ENCODE measurements at places on chromosomes 2 and 18.

GRCh38 chr2:55148269-55148668 is 83.8 kb downstream of the CLHC1 start:
- DNase-seq = no peak

GRCh38 chr2:229852565-229852964 is 69.2 kb downstream of the TRIP12 start:
- DNase-seq = no peak

DNA sequence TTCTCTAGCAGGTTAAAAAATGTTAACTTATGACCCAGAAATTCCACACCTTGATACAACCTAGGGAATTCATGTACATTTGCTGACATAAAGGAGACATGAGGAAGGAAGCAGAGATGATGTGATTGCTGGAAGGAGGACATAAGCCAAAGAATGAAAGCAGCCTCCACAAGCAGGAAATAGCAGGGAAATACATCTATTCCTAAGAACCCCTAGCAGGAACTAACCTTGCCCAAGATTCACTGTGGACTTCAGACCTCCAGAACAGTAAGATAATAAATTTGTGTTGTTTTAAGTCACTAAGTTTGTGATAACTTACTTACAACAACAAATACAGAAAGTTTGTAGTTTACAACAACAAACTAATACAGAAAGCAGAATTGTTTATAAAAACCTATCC is 4.6 kb upstream of the DSG4 start:
- no peak for DNase-seq

- no peak for DNase-seq
Observed at GRCh38 chr2:75751360-75751759, 40.6 kb upstream of the GCFC2 start.

DNA sequence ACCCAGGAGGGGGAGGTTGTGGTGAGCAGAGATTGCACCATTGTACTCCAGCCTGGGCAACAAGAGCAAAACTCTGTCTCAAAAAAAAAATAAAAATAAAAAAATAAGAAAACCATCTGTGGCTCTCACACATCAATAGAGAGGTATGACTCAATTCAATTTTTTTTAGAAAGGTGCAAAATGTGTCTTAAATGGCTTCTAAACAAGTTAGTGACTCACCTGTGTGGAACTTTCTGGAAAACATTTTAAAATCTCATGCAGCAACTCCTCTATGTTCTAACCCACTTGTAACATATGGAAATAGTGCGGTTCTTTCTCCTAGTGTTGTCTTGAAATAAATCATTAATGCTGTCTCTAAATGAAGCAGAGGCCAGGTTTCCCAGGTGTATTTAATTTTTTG is 10.7 kb upstream of the SULT1C4 start:
- DNase-seq = no peak

DNA sequence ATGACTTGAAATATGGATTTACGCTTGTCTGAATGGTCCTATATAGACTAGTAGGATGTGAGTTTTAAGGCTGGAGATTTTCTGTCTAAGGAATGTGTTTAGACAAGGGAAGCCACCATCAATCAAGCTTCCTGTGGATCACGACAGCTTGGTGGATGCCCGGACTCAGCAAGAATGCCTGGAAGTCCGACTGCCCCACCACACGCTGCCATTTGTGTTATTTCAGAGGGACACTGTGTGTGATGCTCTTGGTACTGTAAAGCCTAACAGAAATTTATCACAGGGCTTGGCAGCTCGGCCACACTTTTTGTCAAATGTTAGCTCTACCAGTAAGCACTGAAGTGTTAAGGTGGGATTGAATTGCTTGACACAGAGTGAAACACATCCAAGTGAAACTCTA is 127.1 kb upstream of the CDH7 start:
- DNase-seq = no peak

GRCh38 chr2:74815941-74816340 is 18.0 kb upstream of the HK2 start:
- no peak for DNase-seq

- no peak for DNase-seq
Observed at GRCh38 chr2:84880645-84881521, at the start of gene TRABD2A. Gene TRABD2A, minus strand, starts transcription at chr2:84881084. Its CDS starts 45 bp downstream, at chr2:84881039.

- DNase-seq = no peak
Observed at GRCh38 chr2:11057031-11057430, 98.2 kb upstream of the SLC66A3 start.

- DNase-seq = no peak
Observed at GRCh38 chr2:239226677-239227581, 173.9 kb downstream of the HDAC4 start.

- DNase-seq = no peak
Observed at GRCh38 chr2:168793596-168793995, 8.8 kb upstream of the NOSTRIN start.

- no peak for DNase-seq
Observed at GRCh38 chr2:164479460-164479859, 141.8 kb downstream of the GRB14 start.

GRCh38 chr2:31217465-31218200 is at the start of gene CAPN14:
Gene CAPN14, minus strand, starts transcription at chr2:31217515. Its CDS starts 12,068 bp downstream, at chr2:31205447.
- DNase-seq = no peak

GRCh38 chr2:43387092-43388062 is 161.0 kb upstream of the ZFP36L2 start:
- DNase-seq = no peak

DNA sequence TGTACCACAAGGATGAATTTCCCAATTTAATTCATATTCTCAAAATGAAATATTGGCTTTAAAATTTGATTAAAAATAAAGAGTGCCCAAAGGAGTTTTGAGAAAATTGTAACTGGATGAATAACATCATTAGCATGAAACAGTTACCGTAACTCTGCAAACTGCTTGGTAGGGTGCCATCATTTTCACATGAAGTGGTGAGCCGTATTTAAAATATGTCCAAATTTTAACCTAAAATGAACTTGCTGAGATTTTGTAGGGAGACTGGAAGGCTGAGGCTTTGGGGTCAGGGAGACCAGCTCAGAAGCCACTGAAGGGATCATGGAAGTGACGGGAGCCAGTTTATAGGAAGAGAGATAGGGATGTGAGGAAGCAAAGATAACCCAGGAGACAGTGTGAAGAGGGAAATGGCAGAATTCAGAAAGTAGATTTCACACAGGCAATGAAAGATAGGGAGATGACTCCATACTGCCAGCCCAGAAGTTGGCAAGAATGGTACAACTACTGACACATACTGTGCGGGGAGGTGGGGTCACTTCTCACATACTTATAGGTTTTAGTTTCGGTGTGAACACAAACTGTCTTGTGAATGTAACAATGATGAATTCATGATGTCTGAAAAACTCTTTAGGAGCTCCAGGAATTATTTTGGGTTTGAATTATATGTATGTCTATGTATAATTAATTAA is 53.8 kb downstream of the EFEMP1 start:
- no peak for DNase-seq

GRCh38 chr2:200172944-200173581 is 133.4 kb upstream of the SPATS2L start:
- no peak for DNase-seq

DNA sequence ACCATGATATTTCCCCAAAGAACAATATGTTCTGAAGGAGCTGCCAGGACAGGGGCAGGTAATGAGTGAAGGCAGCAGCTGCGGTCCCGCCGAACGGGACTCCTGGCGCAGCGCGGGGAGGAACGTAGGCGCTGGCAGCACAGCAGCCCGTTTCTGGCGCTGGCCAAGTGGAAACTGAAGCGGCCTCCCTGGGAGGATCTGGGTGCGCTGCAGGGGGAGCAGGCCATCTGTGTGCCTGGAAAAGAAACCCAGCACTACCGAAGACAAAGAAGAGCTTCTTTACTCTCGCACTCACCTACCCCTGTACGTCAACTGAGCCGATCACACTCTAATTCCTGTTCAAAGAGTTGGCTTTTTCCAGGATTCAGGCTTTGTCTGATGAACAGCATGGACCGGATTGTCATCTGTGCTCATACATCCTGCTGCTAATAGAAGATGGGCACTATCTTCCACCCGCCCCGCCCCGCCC is 11.8 kb downstream of the G6PC2 start:
- DNase-seq = no peak

GRCh38 chr2:44582363-44583008 is 220.7 kb downstream of the CAMKMT start:
- DNase-seq = no peak

- no peak for DNase-seq
Observed at GRCh38 chr2:85861180-85861579, 27.6 kb downstream of the ST3GAL5 start.

DNA sequence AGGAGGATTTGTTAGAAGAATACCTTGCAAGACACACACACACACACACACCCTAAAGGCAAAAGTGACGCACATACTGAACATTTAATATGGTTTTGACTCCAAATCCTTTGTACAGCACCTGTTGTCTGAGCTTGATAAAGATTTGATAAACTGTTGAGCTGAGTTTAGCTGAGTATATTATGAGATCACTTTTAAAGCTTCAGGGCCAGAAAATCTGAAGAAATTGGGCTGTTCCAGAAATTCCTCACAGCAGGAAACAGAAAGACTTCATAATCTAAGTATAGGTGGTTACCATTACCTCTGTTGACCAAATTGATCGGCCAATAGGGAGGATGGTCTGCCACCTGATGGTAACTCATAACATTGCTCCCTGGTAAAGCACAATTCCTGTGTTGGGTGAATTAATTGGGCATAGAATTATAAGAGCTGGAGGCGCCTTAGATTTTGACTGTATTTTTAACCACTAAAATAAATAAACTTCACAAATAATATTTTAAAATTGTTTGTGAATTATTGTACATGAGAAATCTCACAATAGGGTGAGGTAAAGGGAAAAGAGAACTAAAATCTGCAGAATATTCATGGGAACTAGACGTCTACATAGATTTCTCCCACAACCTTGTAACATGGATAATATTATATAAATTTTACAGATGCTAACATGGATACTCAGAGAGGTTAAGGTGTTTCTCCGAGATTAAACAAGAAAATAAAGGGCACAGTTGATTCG is 21.8 kb upstream of the RPIA start:
- DNase-seq = no peak

GRCh38 chr2:31296641-31297287 is 62.8 kb downstream of the EHD3 start:
- no peak for DNase-seq

GRCh38 chr2:15890936-15891905 is 49.1 kb upstream of the MYCN start:
- no peak for DNase-seq

- DNase-seq = no peak
Observed at GRCh38 chr2:106122157-106122556, 71.9 kb downstream of the UXS1 start.

DNA sequence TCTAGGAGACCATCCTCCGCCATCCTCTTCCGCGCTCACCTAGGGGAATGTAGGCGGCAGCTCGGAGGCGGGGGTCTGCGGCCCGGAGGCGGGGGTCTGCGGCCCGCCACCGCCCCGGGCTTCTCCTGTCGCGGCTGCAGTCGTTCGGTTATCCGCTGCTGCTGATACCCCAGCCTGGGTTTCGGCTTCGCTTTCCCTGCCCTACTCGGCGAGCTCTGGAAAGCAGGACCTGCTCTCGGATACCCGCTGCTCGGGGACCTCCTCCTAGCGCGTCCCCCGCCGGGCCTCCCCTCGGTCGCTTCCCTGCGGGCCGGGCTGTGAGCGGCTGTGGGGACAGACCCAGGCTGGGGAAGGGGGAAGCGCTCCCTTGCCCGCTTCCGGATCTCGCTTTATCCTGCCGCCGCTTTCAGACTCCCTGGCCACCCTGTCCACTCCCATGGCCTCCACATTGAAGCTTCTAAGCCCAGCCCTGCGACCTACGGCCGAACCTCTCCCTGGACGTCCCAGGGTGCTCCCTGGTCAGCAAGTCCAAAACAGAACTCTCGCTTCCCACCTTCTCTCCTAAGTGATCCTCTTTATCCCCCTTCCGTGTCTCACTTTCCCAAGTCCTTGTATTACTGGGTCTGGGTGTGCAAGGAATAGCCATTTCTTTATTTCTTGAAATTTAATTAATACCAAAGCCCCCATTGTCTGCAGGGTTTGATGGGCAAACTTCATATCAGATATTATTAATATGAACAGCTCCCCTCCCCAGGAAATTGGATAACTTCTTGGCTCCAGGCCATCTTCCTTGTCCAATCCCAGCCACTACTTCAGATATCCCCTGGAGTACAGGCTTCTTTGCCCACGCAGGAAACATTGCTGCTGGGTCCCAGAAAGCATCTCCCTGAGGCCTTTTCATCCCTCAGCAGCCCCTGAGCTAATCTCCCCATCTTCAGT is 769 bp downstream of the FKBP1B start:
- DNase-seq = no peak

GRCh38 chr2:219777388-219777787 is 150.0 kb downstream of the SLC4A3 start:
- no peak for DNase-seq

- DNase-seq = no peak
Observed at GRCh38 chr2:120231564-120231973, 8.4 kb upstream of the TMEM185B start.

DNA sequence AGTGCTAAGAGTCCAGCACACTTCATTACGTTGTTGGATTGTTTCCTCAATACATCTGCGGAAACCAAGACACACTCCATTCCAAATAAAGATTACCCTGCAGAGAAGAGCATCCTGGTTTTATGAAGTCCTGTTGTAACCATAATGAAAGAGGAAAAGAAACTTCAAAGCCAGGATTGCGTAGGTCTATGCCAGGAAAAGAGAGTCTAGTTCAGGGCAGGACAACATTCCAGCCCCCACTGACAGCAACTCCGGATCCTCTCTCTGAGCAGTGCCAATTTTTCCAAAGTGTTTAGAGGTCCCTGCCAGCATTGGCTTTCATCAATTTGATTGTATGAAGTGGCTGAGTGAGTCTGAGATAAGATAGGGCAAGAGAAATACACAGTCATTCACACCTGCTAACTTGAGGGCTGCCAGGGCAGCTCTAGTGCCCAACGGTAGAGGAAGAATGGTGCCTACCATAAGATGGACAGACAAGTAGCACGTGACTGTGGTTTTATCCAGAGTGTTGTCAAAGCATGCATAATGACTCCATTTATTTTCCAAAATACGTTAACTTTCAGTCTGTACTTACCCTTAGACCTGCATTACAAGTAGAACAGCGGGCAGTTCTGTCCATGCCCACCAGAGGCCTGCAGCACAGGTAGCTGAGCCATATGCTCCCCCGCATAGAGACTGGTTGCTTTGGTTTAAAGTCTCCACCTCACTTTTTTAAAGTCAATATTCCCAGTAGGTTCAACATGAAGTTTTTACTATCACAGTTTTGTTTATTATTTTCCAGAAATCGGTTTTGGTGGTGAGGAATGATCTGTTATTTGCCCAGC is 23.7 kb downstream of the PIEZO2 start:
- DNase-seq = no peak

Data from GF-D8 (cell line).